ENCODE measurements at places on chromosomes 5 and 9.

- no peak for DNase-seq
Observed at GRCh38 chr5:162657076-162657475, 589.5 kb downstream of the GABRG2 start.

- no peak for DNase-seq
Observed at GRCh38 chr9:126183266-126183665, 143.4 kb upstream of the MVB12B start.

DNA sequence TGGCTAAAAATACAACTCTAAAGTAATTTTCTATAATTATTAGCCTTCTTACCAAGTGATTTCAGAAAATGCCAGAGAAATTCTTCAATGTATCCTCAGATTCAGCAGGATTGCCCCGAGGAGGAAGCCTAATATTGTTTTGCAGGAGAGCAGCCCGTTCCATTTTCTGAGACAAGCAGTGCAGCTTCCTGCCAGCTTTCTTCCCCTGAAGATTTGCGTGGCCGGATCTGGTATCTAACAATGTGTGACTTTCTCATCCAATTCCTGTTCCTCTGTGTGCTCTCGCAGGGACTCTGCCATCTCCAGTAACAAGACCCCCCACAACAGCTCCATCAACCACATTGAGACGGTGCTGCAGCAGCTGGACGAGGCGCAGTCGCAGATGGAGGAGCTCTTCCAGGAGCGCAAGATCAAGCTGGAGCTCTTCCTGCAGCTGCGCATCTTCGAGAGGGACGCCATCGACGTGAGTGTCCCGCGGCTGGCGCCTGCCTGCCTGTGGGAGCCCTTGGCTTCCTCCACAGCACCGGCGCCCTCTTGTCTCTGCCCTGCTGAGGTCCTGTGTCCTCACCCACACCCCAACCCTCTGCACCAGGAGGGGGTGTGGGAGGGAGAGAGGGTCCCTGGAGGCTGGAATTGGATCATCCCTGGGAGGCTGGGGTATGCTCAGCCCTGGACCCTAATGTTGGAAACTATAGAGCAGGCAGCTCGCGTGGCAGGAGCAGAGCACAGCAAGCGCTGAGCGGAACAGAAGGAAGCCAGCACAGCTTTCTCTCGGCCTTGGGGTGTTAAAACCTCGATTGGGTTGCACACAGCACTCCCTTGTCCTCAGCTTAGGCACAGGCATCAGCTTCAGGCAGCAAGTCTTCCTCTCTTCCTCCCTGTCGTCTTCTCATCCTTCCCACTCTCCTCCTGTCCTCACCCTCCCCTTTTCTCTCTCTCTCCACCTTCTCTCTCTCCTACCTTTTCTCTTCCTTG is 216.2 kb downstream of the TRIO start:
- no peak for DNase-seq

DNA sequence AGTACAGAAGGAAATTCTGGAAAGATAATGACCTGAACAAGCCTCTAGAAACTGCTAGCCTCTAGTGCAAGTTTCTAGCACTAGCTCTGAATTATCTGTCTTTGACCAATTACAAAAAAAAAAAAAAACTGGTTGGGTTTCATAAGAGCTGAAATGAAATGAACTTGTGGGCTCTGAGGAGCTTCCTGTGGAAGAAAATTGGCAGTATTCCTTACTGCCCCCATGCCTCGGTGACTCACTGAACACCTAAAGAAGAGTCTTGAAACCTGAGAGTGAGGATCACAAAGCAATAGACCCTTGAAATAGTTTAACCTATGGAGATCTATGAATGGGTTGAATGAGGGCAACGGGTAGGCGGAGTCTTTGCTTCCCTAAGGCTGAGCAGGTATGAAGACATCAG is 263.6 kb upstream of the RASA1 start:
- no peak for DNase-seq

- DNase-seq = no peak
Observed at GRCh38 chr5:132747616-132748440, 602 bp downstream of the CCNI2 start.

DNA sequence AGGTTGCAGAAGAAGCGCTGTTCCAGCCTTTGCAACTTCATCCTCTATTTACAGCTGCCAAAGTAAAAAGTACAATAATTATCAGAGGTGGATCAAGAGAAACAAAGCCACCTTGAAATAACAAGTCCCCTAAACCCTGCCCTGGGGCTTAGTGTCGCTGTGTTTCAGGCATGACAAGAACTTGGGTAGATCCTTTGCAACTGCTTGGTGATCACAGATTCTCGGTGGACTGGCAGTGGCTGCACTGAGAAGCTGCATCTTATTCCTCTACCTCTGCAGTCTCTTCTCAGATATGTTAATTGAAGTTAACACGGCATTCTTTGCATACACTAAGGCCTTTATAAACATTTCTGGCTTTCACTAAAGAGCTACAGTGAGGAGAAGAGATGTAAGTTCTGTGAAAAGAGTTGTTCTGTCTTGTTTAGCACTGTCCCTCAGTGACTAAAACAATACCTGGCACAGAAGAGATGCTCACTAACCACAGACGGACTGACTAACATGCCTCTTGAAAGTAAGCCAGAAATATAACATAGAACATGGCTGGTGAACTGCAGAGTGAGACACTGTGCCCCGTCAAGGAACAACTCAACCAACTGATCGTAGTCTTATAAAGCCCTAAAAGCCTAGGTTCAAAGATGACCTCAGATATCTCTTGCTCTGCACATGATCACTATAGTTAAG is 144.2 kb downstream of the MLLT3 start:
- DNase-seq = no peak

DNA sequence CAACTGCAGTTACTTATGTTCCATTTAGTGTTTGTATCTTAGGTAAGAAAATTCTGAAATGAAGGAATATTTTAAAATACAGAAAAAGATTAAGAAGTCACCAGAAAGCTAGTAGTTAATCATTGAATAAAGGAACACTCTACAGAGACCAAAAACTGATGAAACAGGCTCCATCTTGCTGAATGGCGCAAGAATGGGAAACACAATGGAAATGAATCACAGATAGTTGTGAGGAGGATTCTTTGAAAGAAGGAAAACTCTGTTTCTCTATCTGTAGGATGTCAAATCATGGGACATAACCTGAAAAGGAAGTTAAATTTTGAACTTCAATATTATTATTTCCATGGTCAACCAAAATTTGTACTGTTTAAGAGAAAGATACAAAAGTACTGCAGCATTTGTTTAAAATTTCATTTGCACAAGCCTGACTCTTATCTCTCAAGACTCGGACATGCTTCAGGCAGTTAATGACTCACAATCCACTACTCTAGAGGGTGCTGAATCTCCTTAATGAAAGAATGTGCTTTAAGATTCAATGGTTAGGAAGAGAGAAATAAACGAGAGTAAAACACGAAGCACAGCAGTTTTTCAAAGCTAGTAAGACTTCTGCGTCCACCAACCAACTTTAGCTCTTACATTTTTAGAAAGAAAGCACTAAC is 1064.4 kb upstream of the DMAC1 start:
- DNase-seq = no peak

DNA sequence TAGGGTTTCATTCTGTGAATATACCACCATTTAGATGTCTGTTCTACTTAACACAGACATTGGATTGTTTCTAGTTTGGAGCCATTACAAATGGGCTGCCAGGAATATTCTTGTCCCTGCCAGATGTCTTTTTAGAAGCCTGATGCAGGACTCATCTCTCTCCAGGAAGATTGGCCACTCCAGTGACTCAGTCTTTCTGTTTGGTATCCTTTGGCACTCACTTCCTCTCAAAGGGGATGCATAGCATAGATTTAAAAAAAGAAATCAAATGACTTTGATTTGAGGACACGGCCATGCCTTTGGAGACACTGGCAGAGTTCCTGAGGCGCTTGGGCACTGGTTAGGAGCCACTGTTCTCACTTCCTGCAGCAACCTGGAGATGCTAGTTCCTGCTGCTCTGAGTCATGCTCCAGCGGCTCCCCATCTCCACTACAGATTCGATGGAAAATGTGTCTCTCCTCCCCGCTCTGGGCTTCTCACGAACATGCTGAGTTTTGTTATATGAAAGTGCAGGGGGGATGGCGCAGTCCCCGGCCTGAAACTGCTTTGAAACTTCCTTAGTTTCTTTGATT is 3.5 kb upstream of the ZNF366 start:
- DNase-seq = peak; percentile 15

DNA sequence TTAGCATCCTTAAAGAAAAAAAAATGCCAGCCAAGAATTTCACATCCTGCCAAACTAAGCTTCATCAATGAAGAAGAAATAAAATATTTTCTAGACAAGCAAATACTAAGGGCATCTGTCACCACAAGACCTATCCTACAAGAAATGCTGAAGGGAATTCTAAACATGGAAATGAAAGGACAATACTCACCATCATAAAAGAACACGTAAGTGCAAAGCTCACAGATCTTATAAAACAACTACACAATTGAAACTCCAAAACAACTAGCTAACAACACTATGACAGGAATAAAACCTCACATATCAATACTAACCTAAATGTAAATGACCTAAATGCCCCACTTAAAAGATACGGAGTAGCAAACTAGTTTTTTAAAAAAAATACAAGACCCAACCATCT is 71.4 kb downstream of the TTC39B start:
- DNase-seq = no peak

- no peak for DNase-seq
Observed at GRCh38 chr5:74392711-74393351, 247.7 kb downstream of the ENC1 start.

DNA sequence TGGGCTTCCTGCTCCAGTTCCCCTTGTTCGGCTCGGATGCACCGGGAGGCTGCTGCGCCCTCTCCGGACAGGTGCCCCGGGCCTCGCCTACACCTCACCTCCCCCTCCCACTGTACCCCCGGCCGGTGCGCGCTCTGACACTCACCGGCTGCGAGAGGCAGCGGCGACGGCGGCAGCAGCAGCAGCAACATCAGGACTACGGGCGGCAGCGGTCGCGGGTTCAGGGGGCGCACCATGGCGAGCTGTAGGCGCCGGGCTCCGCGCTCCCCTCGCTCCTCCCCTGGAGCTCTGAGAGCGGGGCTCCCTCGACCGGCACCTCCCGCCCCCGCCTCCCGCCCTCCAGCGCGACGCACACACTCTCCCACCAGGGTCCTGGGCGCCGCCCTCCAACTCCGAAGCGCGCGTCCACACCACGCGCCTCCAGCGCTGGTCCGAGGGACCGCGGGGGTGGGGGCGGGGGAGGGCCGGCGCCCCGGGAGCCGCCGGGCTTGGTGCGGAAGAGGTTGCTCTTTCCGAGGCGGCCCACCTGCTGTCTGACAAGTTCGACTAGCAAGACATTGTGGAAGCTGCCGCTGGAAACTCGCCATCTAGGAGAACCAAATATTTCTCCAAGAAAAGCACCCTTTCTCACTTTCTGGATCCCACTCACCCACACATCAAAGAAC is at the start of gene GFRA3:
TSS of gene GFRA3 (minus strand) at position 433 of the 665 bp plus-strand sequence. CDS start at position 236, 197 bp downstream.
- DNase-seq = no peak

- no peak for DNase-seq
Observed at GRCh38 chr5:129003232-129003631, 37.9 kb downstream of the SLC27A6 start.

- DNase-seq = no peak
Observed at GRCh38 chr9:93810028-93810971, 144.9 kb downstream of the BARX1 start.

DNA sequence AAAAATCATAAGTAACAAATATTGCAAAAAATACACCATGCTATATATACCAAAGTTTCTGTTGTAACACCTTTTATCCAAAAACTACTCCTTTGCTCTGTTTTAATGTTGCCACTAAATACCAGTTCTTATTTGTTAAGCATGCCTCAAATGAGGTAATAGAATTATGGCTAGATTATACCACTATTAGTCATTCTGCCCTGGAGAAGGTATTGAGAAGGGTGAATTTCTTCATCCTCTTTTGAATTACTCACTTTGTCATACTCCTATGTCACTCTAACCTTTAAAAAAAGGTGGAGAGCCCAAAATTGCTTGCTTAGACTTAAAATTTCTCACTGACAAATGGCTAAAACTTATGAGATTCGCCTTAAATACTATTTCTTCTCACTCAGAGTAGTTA is 750.9 kb downstream of the MAT2B start:
- no peak for DNase-seq
